ENCODE measurements at places on chromosomes 7 and 10.
A peak's percentile ranks its signal among the peaks of the same experiment; 100 is the strongest.

DNA sequence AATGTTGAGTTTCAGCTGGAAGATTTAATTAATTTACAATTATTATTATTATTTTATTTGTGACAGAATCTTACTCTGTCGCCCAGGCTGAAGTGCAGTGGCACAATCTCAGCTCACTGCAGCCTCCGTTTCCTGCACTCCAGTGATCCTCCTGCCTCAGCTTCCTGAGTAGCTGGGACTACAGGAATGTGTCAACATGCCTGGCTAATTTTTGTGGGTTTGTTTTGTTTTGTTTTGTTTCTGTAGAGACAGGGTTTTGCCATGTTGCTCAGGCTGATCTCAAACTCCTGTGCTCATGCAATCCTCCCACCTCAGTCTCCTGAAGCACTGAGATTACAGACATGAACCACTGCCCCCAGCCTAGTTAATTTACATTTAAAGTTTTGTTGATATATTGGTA is 93.8 kb upstream of the MEOX2 start:
- no peak for DNase-seq

- DNase-seq, result no peak
Observed at GRCh38 chr10:122543676-122544445, 16.7 kb upstream of the DMBT1 start.

DNA sequence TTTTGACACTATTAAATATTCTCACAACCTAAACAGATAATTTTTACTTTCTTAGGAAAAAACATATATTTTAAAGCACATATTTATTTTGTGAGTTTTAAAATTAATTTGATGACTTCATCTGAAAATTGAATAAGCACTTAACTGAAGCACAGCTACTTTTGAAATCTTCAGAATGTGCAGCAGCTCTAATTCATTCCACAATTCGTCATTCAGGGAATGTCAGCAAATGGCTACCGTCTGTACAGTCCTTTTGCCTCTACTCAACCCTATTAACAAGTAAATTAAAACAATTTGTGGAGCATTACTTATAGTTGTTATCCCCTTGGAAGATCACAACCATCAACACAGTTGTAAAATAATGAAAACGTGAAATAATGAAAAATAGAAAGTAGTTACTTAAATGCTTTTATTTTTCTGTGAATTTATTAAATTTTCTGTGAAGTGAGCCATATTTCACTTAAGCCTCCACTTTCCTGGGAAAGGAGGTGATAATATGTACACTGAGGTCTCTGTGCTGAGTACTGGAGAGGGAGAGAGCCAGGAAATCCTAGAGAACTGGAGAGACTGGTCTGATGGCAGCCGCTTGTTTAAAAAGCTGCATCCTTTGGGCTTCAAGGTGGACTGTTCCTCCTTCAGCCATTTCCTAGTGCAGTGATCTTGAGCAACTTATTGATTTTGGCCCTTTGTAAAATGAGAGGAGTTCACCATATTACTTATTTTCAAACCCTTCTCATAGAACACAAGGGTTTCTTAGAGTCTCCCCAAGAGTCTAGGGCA is 70.6 kb downstream of the REEP3 start:
- DNase-seq, result no peak

DNA sequence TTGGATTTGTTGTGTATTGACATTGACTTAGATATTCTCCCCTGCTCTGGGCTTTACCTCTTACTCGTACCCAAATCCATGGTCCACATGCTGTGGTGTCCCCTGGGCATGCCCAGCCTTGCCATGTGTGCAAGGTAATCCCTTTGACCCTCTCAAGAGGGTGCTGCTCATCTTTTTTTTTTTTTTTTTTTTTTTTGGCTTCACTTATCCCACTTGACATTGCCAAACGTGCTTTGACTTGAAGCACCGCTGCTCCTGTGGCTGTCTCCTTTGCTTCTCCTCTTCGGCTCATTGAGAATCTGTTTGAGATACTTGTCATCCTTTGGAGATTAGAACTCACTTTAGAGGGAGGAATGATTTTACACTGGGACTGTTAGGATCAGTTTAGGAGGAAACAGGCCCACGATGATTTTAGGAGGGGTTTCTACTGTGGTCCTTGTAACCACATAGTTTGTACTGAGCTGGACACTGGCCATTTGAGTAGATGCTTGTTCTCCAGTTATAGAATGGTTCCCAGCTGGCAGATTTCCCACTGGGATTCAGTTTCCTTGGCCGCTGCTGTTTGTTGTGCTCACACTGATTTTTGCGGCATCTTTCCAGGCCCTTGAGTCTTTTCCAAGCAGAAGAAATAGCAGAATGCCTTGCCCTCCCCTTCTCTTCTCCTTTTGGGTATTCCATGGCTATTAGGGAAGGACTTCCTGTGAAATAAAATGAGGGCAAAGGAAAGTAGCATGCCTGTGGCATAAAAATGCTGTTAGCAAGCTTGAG is 184.8 kb downstream of the AUTS2 start:
- DNase-seq, result peak; percentile 61

DNA sequence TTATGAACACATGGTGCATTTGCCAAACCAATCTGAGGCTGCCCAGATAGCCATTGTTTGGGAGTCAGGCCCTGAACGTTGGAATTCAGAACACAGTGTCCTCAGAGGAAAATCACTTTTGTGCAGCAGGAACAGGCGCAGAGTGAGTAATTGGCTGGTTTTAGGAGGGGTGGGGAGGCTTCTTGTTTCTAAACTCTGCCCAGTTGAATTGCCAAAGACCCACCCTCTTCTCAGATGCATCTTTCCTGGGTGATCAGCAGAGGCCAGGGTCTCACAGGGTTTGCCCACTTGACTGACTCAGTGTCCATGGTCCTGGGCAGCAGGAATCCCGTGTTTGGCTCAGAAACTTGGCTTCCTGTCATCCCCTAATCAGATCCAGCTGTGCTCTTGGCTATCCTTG is 24.3 kb downstream of the PRLHR start:
- no peak for DNase-seq

DNA sequence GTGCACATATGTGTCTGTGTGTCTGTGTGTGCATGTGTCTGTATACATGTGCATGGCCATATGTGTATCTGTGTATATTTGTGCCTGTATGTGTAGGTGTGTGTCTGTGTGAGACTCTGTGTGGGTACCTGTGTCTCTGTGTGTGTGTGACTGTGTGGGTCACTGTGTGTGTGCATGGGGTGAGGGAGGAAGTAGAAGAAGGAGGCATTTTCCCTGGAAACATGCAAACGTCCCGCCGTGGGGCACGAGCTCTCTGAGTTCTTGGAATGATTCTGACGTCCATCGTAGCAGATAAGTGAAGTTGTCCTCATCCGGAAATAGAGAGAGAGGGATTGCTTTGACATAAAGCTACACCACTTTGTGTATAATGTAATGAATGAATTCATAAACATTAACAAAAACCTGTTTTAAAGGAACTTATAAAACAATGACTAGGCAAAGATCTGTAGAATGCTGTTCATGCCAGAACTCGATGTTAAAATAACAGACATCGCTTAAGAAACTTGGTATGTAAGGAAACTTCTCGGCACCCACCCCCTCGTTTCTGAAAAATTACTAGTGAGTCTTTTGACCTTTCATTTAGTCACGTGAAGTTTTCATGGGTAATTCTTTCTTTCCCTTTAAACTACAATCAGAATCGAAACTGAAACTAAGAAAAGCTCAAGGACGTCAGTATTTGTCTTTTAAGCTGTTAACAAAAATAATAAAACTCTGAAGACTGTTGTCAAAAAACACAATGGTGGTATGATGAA is 43.6 kb upstream of the KLF6 start:
- DNase-seq, result no peak

DNA sequence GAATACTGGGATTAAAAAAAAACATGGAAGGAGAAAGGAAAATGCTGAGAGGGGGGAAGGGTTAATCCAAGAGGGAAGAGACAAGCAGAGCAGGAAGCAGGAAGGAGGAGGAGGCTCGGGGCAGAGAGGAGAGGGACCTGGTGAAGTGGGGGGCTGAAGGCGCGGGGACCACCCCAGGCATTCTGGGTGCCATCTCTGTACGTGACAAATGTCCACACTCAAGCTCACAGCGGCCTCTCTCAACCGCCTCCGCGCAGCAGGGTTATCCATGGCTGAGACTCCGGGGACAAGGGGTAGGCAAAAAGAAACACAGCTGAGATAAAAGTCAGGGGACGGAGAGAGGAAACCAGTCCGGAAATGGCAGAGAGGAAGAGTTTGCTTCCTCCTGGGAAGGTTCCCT is 33.9 kb downstream of the EN2 start:
- DNase-seq, result no peak

DNA sequence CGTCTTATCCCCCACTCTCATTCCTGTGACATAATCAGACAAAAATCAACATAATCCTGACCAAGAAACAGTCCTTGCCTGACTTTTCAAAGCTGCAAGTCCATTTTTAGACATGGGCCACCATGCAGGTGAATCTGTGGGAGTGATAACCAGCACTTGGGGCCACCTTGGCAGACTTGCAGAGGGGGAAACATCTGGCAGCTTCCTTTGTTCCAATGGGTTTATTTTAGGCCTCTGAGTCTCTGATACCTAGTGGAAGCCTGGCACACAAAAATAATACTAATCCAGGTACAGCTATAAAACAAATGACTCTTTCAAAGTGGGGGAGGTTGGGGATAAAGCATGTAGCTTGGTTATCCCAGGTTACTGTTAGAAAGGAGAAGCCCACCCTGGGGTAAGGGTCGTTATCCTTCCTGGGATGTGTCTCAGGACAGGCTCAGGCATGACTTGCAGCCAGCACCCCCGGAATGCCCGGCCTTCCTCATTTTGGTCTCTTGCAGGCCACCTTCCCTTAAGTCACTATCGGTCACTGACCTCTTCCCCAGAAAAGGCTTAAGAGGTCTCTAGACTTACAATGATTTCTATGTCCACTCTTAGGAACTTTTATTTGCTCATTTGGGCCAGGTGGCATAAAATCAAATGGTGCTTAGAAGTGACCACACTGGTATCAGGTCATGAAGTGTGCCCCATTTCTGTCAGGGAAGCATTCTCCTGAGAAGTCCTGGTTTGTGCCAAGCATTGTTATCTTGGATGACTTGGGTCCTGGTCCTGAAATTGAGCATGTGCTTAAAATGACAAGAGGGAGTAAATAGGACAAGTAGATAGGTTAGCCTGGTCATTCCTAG is 37.6 kb downstream of the EEPD1 start:
- no peak for DNase-seq

DNA sequence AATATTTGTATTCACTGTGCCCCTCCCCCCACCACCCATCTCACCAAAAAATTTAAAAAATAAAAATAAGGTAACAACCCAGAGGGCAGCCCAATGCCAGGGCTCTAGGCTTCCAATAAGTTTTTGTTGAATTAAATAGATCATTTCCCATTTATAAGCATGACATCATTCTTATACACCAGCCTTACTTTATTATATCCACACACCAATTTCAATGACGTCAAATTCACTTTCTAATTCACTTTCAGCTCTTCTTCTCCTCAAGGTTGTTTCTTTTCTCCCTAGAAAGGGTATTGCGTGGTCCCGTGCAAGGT is 1.2 kb upstream of the DKK1 start:
- DNase-seq, result no peak

GRCh38 chr7:79778786-79779770 is 325.6 kb upstream of the MAGI2 start:
- DNase-seq, result no peak

DNA sequence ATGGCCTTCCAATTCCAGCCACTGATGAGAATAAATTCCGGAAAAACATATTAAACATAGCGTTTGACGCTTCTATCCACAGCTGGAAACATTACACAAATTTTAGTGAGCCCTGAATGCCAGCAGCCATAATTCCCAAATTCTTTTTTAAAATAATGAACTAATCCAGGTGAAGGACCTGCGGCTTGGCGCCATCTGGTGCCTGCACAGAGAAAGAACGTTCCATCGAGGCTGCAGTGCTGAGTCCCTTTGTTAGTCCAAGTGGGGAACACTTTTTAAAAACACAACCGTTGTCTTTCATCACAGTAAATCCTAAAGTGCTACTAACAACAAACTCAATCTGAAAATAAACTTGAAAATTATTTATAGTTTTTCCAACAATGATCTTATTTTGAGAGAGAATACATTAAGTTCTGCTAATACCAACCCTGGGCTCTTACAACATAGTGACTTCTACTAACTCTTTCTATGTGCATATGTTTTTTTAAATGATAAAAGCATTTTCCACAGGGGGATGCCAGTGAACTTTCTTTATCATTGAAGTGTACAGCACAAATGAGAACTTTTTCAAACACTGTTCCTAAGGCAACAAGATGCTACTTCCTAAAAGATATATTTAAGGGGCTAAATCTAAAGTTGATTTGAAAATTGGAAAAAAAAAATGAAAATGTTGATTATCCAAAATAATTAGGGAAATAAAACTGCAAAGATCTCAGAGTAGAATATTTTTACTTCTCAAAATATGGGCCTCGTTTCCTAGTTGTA is 166.9 kb upstream of the RNF32 start:
- DNase-seq, result no peak

DNA sequence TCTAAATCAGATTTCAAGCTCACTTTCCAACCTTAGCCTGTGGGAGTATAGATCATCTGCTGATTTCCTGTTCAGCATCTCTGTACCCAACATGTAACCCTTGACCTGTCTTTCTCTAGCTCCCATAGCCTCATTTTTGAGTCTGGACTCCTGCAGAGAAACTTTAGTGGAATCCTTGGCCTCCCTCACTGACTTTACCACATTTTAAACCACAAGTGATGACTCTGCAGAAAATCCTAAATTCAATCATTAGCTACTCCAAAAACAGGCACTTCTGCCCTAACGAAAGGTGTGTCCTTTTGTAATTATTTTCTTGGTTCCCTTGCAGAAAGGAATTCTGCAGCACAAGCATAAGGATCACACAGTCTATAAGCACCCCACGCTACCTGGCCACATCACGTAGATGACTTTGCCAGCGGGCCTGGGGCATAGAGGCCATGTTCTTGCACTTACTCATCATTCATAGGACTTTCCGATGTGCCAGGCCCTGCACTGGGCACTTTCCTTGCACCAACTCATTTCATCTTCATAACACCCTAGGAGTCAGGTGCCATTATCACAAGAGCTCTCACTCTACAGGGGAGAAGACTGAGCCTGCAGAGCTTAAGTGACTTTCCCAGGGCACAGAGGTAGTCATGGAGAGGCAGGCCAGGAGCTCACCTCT is 57.2 kb upstream of the OPALIN start:
- DNase-seq, result no peak

- peak; percentile 11 for DNase-seq
Observed at GRCh38 chr10:130749911-130750310, 561.6 kb downstream of the TCERG1L start.

DNA sequence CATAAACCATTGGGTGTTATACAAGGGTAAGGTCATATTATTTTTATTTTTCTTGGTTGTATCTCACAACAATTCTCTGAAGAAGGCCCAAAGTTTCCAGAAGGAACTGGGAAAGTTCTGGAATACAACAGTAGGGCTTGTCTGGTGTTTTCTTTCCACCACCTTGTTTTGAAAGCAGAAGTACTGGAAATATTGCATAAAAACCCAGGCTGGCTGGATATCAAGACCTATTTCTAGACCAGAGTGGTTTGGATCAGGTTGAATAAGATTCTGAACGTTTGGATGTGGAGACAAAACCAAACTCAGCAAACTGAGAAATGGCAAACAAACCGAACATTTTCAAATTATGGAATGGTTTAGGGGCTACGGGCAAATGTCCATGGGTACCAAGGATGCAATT is 182.6 kb upstream of the FZD8 start:
- no peak for DNase-seq
